Activated CD8-positive, alpha-beta T cell treated with anti-CD3 and anti-CD28 coated beads for 36 hours (primary cell): ENCODE measurements at places on chromosomes 7 and 10.

- DNase-seq = no peak
These were observed 45.6 kb upstream of the ENO4 start for GRCh38 chr10:116803451-116804249.

DNA sequence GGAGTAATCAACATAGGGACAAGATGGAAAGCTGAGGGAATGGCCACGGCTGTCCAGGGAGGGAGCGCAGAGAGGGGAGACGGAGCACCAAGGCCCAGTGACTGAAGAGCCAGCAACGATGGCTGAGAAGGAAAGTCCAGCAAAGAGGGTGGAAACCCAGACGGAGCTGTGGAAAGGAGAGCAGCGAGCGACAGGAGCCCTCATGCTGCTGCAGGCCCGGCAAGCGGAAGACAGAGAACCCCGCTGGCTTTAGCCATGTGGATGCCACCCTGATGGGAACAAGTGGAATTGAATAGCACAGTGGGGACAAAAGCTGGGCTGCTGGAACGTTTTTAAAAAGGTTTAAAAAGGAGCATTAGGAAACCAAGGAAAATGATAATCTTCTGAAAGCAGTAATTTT lies 82.9 kb upstream of the DDC start:
- DNase-seq = no peak

DNA sequence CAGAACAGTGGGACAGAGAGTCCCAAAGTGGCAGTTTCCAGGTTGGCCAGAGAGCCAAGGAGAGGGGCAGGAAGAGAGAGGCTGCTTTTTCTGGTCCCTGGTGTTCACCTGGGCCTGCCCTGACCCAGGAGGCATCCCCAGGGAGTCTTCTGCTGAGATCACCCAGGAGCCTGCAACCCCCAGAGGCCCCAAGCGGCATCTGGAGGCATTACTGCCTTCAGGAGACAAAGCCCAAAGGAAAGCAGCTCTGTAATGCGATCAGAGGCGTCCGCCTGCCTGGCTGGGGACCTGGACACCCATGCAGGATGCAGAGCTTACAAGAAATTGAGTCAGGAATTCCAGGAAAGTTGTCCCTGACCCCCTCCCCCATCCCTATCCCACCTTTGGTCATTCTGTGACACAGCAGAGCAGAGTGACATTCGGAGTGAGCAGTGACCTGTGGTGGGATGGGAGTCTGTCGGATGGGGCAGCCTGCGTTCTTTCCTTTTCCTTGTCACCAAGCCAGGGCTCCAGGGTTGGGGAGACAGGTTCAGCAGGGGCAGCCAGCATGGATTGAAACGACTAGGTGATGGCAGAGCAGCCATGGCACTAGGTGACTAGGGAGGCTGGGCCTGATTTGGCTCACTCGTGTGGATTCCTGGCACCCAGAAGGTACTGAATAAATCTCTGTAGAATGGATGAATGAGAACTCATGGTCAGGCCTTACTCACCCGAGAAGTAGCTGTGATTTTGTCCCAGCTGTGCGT lies 10.4 kb downstream of the UNC5B start:
- no peak for DNase-seq

DNA sequence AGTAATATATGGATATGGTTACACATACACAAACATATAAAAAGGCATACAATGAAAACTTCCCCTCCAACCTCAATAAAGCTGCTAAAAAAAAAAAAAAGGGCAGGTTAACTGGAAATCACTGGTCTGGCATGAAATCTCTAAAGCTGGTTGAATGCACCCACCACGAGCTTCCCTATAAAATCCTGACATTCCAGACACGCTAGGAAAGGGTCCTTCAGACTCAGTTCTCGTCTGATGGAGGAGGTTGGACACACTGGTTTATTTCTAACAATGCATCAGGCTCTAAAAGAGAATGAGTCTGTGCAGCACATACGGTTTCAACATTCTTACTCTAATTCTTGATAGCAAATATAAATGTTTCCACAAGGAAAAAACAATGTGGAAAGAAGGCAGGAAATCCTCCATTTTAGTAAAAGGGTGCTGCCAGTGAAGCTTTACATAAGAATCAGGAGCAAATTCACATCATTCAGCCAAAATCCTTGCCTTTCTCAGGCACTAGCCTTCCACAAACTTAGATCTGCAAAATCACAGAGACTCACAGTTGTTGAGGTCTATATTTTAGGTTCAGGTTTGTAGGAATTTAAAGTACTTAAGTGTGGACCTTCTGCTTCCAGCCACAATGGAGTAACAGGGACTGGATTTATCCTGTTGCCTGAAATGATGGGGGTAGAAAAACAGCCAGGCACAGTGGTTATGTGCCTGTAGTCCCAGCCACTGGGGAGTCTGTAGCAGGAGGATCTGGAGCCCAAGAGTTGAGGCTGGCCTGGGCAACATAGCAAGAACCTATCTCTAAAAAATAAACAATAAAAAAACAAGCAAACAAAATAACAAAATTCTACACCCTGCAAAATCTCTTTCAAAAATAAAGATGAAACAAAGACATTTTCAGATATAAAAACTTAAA lies 73.5 kb downstream of the CYTH3 start:
- no peak for DNase-seq
